GM23248 (cell line): ENCODE measurements at places on chromosomes 5 and 9.
A peak's percentile ranks its signal among the peaks of the same experiment; 100 is the strongest.

DNA sequence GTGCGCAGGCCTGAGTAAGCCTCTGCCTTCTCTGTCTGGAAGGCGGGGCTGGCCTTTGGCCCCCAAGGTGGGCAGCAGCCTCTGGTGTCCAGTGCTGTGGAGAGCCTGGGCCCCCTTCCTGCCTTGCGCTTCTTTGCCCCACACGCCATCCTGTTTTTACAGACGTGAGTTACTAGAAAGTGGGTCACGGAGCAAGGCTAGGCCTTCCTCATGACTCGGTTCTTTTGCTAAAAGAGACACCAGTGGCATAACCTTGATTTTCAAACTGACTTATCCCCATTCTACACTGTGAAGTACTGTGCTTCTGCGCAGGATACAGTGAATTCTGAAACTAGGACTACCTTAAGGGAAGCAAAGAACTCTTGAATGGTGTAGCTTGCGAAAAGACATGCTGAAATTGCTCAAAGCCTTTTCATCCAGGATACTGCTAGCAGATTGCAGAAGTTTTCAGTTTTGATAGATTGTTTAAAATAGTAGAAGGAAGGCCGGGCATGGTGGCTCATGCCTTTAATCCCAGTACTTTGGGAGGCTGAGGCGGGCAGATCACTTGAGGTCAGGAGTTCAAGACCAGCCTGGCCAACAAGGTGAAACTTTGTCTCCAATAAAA lies 7.2 kb downstream of the ROPN1L start:
- H3K27me3 ChIP-seq = no peaks in the 10 kb centered on the region
- DNase-seq = no peak
- H3K36me3 ChIP-seq = no peaks in the 10 kb centered on the region
- H3K4me3 ChIP-seq = no peak overlapping the region

GRCh38 chr9:101737705-101738565 lies 512 bp downstream of the GRIN3A start:
- no peaks in the 10 kb centered on the region for H3K36me3 ChIP-seq
- no peaks in the 10 kb centered on the region for H3K4me1 ChIP-seq
- H3K27ac ChIP-seq = no peak overlapping the region
- H3K27me3 ChIP-seq = peaks cover 46% of the 10 kb centered on the region
- H3K4me3 ChIP-seq = peak overlapping the region; percentile 45

GRCh38 chr5:130710596-130710995 lies 454.5 kb downstream of the HINT1 start:
- H3K27ac ChIP-seq = no peak overlapping the region
- no peaks in the 10 kb centered on the region for H3K4me1 ChIP-seq
- H3K27me3 ChIP-seq = no peaks in the 10 kb centered on the region
- H3K36me3 ChIP-seq = no peaks in the 10 kb centered on the region

- no peak overlapping the region for H3K4me3 ChIP-seq
- no peaks in the 10 kb centered on the region for H3K36me3 ChIP-seq
- no peak overlapping the region for H3K27ac ChIP-seq
- no peak for DNase-seq
- H3K4me1 ChIP-seq = peaks cover 11% of the 10 kb centered on the region; the same call in 1 of the 2 replicates
- no peaks in the 10 kb centered on the region for H3K27me3 ChIP-seq
These were observed 36.8 kb upstream of the SHOC1 start for GRCh38 chr9:111831371-111832108.

GRCh38 chr9:87641067-87641466 lies 84.9 kb upstream of the CTSL start:
- H3K27ac ChIP-seq = no peak overlapping the region
- H3K4me1 ChIP-seq = no peaks in the 10 kb centered on the region
- H3K36me3 ChIP-seq = no peaks in the 10 kb centered on the region
- H3K27me3 ChIP-seq = no peaks in the 10 kb centered on the region

DNA sequence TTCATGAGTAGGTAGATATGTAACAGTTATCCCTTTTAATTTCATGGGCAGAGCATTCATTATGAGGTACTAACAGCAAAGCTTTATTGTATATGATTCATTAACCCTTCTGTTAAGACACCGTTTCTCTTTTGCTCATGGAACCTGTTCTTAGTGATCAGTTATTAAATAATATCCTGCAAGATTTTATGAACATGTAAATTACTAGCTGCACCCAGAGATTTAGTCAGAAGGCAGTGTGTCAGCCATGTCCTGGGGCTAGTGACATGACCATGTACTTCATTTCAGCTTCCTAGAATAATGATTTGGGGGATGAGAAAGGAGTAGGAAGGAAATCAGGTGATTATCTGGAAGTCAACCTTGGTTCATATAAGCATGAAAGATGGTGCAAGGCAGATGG lies 7.0 kb downstream of the MAST4 start:
- no peak overlapping the region for H3K4me3 ChIP-seq
- H3K27me3 ChIP-seq = no peaks in the 10 kb centered on the region; the same call in 1 of the 2 replicates
- H3K36me3 ChIP-seq = no peaks in the 10 kb centered on the region

DNA sequence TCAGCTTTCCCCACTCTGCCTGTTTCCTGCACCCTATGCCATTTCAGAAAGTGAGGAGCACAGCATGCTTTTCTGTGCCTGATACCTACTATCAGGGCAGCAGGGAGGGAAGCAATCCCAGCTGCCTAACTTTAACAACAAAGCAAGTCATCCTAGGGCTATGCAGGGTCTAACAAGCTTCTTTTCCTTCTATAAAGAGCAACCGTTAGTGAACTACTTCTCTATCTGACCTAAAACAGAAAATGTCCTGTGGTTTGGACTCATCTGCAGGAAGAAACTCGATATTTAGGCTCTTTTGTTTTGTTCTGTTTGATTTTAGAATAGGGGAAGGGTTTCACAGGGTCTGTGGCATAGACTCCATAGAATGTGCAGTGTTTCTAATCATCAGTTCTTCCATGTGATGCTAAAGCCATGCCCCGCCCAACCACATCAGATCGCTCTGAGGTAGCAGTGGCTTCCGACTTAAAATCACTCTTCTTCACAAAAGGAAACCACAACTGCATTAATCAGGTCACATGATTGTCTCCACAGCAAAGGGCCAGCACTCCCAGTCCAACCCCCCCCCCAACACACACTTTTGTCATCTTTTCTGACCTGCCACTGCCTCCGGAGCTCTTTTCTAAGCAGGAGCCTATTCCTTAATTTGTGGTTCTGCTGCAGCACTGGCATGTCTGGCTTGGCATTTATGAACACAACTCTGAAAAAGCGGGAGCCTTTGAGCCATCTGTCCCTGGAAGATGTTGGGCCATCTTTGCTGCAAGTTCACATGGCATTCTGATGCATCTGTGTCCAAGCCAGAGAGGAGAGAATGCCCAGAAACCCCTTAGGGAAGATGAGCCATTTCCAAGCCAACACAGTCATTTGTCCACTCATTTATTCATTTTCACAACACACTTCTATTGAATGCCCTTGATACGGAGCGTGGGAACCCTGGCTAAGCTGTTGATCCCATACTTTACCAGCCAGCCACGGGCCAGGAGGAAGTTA lies 71.6 kb downstream of the CFAP90 start:
- H3K4me3 ChIP-seq = no peak overlapping the region
- no peaks in the 10 kb centered on the region for H3K27me3 ChIP-seq
- H3K36me3 ChIP-seq = no peaks in the 10 kb centered on the region
- H3K27ac ChIP-seq = no peak overlapping the region
- H3K4me1 ChIP-seq = no peaks in the 10 kb centered on the region

- H3K36me3 ChIP-seq = 0 out of 2 replicates have a peak, but pooled peaks cover 2% of the 10 kb centered on the region
- 0 out of 2 replicates have a peak overlapping the region, but pooled peaks have one; percentile 17 for H3K27ac ChIP-seq
- peaks cover 25% of the 10 kb centered on the region for H3K4me1 ChIP-seq
- DNase-seq = peak; percentile 43
These were observed 50.6 kb upstream of the RAPGEF6 start for GRCh38 chr5:131685516-131686171.

GRCh38 chr5:170886210-170886894 lies 24.5 kb downstream of the RANBP17 start:
- H3K27me3 ChIP-seq = no peaks in the 10 kb centered on the region
- no peak for DNase-seq
- no peak overlapping the region for H3K27ac ChIP-seq
- no peaks in the 10 kb centered on the region for H3K36me3 ChIP-seq

DNA sequence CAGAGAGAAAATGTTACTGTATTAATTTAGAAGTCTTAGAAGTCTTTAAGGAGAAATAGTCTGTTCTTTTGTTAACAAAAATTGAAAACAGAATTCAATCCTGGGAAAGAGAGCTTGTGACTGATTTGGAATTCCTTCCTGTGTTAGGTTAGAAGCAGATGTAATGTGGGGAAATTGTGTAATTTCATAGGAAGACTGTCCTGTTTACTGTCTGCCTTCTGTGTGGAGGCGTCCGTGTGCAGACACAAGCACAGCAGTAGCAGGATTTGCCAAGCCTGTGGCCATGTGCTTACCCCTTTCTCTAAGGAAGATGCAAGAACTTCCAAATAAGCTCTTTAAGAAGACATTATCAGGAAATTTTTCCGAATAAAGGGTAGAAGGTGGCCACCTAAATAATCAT lies 36.7 kb upstream of the F2R start:
- H3K36me3 ChIP-seq = no peaks in the 10 kb centered on the region
- H3K27me3 ChIP-seq = peaks cover 47% of the 10 kb centered on the region
- H3K27ac ChIP-seq = no peak overlapping the region
- no peak overlapping the region for H3K4me3 ChIP-seq
- peak; percentile 56 for DNase-seq

GRCh38 chr9:92424340-92424739 lies at the start of gene OMD:
Gene OMD, minus strand, starts transcription at chr9:92424471. Its CDS starts 6,913 bp downstream, at chr9:92417558.
- H3K27ac ChIP-seq = peak within 1 kb of the TSS; percentile 46
- peaks cover 38% of the 10 kb centered on the region for H3K4me1 ChIP-seq
- no peaks in the 10 kb centered on the region for H3K36me3 ChIP-seq
- peak within 1 kb of the TSS; percentile 34; the same call in 1 of the 2 replicates for H3K4me3 ChIP-seq

- DNase-seq = peak; percentile 71
- peaks cover 26% of the 10 kb centered on the region for H3K4me1 ChIP-seq
- no peak overlapping the region for H3K4me3 ChIP-seq
- no peak overlapping the region for H3K27ac ChIP-seq
- no peaks in the 10 kb centered on the region for H3K27me3 ChIP-seq
These were observed 13.4 kb upstream of the JADE2 start for GRCh38 chr5:134511796-134512660.

GRCh38 chr9:21836437-21837161 lies 34.2 kb downstream of the MTAP start:
- peak overlapping the region; percentile 92 for H3K27ac ChIP-seq
- peaks cover 29% of the 10 kb centered on the region for H3K36me3 ChIP-seq
- peak; percentile 97 for DNase-seq
- H3K4me1 ChIP-seq = peaks cover 41% of the 10 kb centered on the region
- peak overlapping the region; percentile 26 for H3K4me3 ChIP-seq
- H3K27me3 ChIP-seq = no peaks in the 10 kb centered on the region

- H3K36me3 ChIP-seq = peaks cover 71% of the 10 kb centered on the region
- H3K4me3 ChIP-seq = no peak overlapping the region
- no peak overlapping the region for H3K27ac ChIP-seq
- H3K27me3 ChIP-seq = no peaks in the 10 kb centered on the region
- H3K4me1 ChIP-seq = peaks cover 6% of the 10 kb centered on the region
These were observed 37.2 kb downstream of the GRAMD2B start for GRCh38 chr5:126460459-126460858.

GRCh38 chr9:120742951-120743416 lies 28.7 kb upstream of the MEGF9 start:
- H3K4me3 ChIP-seq = no peak overlapping the region
- no peaks in the 10 kb centered on the region for H3K27me3 ChIP-seq
- peak; percentile 60 for DNase-seq
- H3K27ac ChIP-seq = no peak overlapping the region
- no peaks in the 10 kb centered on the region for H3K4me1 ChIP-seq

DNA sequence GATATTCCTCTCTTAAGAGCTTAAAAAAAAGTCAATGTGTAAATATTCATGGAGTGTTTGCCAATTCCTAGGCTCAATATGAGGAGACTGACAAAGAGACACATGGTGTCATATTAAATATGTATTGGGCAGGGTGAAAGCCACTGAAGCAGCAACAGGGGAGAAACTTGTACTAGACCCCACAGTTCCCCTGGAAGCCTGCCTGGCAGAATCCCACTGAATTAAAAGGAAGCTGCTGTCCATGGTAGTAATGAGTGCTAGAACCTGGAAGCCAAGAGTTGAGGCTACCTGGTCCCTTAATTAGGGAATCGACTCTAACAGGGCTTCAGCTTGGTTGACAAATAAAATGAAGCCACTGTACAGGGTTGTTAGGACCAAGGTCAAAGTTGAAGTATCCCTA lies 129.4 kb upstream of the GPR151 start:
- H3K4me1 ChIP-seq = no peaks in the 10 kb centered on the region
- H3K27ac ChIP-seq = no peak overlapping the region
- no peak for DNase-seq

DNA sequence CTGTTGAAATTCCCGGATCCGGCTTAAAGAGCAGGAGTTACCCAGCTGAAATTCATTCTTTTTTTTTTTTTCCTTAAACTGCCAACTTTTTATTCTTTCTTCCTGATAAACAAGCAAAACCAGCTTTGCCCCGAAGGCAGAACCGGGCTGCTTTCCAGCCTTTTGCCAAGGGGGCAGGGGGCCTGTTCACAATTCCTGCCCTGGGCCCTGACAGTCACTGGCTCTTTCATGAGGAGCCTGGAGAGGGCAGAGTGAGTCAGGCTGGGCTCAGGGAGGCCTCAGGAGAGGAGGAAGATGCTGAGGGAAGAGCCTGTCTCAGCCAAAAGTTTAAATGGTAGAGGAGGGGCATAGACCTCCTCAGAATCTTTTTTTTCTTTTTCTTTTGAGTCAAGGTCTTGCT lies 4.8 kb downstream of the GLIPR2 start:
- H3K4me3 ChIP-seq = no peak overlapping the region
- peak; percentile 66 for DNase-seq
- H3K27me3 ChIP-seq = no peaks in the 10 kb centered on the region
- no peaks in the 10 kb centered on the region for H3K36me3 ChIP-seq
- no peak overlapping the region for H3K27ac ChIP-seq
- H3K4me1 ChIP-seq = 0 out of 2 replicates have a peak, but pooled peaks cover 6% of the 10 kb centered on the region

DNA sequence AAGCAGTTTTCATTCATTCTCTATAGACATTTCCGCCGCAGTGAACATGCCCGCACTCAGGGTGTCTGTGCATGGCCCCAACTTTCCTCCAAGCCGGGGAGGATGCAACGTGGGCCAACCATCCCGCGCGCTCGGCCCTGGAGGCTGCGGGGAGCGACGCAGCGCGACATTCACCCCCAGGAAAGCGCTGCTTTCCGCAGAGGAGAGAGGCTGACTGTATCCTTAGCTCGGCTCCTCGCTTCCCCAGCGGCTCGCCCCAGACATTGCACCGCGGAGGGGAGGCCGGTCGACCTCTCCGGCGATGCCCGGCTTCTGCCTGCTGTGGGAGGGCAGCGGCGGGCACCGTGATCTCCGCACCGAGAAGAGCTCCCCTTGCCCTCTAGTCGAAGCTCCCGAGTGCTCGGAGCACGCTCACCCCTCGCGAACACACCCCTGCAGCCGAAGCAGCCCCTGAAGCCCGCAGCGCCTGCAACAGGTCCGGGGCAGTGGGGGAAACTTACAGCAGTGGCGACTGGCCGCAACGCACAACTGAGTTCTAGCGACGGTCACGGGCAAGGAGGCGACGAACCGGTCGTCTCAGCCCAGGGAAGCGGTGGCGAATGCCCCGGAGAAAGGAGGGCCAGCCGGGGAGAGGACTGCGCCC lies 600 bp downstream of the ENC1 start:
- H3K27ac ChIP-seq = peak overlapping the region; percentile 57
- peaks cover 38% of the 10 kb centered on the region for H3K4me1 ChIP-seq
- no peaks in the 10 kb centered on the region for H3K27me3 ChIP-seq

GRCh38 chr9:27276193-27277030 lies 20.5 kb downstream of the EQTN start:
- no peak overlapping the region for H3K27ac ChIP-seq
- H3K4me3 ChIP-seq = peak overlapping the region; percentile 69
- H3K4me1 ChIP-seq = peaks cover 7% of the 10 kb centered on the region; the same call in 1 of the 2 replicates
- peak; percentile 67 for DNase-seq
- no peaks in the 10 kb centered on the region; the same call in 1 of the 2 replicates for H3K27me3 ChIP-seq

GRCh38 chr9:126638571-126639132 lies 24.9 kb downstream of the LMX1B start:
- H3K4me3 ChIP-seq = no peak overlapping the region
- peaks cover 35% of the 10 kb centered on the region for H3K27me3 ChIP-seq
- DNase-seq = peak; percentile 9
- H3K36me3 ChIP-seq = no peaks in the 10 kb centered on the region
- H3K4me1 ChIP-seq = no peaks in the 10 kb centered on the region
- H3K27ac ChIP-seq = no peak overlapping the region
